ENCODE measurements at places on chromosomes 11 and 22.

GRCh38 chr11:28383456-28383855 lies 275.3 kb downstream of the METTL15 start:
- DNase-seq: no peak

GRCh38 chr11:78256962-78257361 lies 68.2 kb downstream of the USP35 start:
- DNase-seq: no peak

DNA sequence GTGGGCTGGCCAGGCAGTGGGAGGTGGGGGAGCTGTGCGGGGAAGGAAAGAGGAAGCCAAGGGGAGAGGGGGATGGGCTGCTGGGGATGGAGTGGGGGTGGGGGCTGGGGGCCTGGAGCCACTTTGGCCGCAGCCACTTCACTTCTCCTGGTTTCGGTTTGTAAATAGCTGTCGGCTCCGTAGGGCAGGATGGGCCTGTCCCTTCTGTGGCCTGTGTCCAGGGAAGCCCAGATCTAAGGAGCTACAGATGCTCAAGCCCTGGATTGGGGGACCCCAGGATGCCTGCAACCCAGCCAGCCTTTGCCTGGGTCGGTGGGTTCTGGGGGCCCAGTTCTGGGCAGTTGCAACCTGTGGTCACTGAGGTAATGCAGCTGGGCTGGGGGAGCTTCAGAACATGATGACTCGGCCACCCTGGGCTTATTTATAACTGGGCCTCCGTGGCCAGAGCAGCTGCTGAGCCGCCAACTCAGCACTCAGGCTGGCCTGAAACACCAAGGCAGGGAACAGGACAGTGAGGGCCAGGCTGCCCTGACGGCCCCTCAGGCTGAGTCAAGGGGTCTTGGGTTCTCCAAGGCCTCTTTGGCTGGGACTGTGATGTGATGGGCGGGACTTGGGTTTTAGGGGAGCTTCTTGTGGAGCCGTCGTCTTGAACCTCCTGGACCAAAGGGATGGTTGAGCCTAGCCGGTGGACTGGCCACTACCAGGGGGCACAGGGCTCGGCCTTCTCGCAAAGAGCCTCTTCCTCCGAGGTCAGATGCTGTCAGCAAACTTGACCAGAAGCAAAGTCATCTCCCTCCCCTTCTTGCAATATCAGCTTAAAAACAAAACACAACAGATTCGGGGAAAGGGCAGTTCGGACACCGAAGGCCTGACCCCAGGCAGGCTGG lies 15.0 kb upstream of the SLC39A13 start:
- no peak for DNase-seq

DNA sequence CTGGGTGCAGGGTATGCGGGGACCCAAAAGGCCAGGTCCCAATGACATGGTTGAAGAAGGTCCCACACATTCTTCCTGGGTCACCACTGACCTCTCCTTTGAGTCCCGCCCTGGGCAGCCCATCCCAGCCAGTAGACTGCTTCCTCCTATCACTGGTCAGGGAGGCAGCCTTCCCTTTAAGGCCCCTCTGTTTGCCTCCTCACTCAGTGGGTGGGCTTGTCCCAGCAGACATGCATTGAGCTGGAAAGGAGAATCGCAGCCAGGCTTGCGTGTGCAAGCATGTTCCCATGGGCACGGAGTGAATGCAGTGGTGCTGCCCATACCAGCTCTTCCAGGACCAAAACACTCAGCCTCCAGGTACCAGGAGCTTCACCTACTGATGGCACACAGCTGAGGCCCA lies 162.4 kb upstream of the SYT13 start:
- DNase-seq: no peak

DNA sequence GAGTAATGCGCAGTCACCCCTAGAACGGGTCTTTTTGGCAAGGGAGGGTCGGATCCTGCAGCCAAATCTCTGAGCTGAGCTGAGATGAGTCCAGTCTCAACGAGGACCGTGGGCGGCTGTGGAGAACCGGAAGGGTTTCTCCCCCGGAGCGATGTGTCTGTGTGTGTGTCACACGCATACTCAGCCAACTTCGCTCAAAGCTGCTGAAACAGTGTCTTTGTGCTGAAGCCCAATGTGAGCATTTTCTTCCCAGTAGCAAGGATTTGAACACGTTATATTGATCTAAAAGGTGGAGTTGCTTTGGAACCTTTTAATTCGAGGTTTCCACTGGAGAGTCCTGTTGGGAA lies 1.4 kb upstream of the CELSR1 start:
- DNase-seq: no peak

DNA sequence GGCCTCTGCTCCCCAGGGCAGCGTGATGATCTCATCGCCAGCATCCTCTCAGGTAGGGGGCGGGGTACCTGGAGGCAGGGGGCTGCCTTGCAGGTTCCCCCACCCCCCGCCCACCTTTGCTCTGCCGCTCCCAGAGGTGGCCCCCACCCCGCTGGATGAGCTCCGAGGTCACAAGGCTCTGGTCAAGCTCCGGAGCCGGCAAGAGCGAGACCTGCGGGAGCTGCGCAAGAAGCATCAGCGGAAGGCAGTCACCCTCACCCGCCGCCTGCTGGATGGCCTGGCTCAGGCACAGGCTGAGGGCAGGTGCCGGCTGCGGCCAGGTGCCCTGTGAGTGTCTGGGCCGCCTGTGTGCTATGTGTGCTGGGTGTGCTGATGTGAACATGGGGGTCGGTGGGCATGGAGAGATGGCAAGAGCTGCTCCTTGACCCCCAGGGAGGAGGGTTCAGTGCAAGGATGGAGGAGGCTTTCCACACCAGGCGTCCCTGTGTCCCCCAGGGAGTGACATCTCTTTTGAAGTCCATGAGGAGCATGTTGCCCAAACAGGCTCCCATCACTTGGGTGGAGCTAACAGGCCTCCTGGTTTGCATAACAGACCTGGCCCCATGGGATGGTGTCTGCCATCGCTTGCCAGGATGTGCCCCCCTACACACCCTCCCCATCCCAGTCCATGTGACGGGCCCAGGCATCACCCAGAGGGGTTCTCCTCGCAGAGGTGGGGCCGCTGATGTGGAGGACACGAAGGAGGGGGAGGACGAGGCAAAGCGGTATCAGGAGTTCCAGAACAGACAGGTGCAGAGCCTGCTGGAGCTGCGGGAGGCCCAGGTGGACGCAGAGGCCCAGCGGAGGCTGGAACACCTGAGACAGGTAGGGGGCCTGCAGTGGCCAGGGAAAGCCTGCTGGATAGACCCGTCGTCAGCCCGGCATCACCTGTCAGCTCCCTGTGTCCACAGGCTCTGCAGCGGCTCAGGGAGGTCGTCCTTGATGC lies 14.1 kb downstream of the PLCB3 start:
- DNase-seq: no peak

- no peak for DNase-seq
Measured at GRCh38 chr11:95711162-95711944, 78.2 kb downstream of the FAM76B start.

DNA sequence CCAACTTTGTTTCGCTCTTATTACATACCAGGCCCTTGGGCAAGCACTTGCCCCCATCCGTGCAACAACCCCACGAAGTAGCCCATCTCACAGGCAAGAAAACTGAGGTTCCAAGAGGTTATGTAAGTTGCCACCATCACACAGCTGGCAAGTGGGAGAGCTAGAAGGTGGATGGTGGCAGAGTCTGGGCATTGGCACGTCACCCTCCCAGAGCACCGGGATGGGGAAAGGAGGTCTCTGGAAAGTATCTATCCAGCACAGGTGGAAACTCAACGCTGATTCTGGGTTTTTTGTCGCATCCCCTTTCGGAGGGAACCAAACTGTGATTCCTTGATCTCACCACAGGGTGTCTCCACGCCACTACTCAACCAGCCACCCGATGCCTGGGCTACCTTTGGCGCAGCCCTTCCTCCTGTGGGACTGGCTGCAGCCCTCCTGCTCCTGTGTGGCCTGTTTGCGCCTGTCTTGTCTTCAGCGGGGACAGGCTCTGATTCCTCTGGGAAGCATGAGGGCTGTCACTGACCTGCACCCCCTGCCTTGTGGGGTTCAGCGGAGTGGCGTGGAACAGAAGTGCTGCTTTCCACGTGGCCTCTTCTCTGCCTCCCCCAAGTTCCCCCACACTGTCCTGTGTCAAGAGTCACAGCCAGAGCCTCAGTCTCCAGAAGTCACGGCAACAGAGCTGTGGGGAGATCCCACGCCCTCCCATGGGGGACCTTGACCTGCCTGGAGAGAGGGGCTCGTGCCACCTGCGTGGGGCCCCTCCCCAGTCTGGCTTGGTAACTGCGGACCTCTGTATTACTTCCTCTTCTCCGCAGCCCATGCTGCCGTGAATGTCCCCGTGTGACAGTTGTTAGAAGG lies 34.4 kb upstream of the TRIM29 start:
- peak; percentile 24 for DNase-seq

DNA sequence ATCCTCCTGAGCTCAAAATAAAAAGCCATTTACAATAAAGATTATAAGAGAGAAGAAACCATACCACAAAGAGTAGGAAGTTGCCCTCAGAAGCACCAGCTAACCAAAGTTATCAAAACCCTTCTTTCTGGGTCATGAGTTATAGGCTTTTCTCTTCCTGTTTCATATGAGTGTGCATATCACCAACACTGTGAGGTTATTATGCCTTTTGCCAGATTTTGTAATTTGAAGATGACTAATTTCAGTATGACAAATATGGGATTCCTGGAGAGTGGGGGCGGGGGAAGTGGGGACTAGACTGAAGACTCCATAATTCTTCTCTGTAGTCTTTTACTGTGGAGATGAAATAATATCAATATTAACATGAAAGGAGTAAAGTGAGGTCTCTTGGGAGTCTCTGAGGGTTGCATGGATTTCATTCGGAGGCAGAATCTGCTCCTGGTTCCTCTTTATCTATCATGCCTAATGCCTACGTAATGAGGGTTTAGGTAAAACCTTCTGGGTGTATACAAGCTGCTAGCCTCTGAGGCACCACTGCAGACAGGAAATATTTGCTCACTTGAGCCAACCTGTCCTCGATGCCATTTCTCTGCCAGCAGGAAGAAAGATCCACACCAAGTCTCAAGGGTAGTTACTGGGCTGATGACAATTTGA lies 2.1 kb downstream of the LPXN start:
- peak; percentile 65 for DNase-seq

DNA sequence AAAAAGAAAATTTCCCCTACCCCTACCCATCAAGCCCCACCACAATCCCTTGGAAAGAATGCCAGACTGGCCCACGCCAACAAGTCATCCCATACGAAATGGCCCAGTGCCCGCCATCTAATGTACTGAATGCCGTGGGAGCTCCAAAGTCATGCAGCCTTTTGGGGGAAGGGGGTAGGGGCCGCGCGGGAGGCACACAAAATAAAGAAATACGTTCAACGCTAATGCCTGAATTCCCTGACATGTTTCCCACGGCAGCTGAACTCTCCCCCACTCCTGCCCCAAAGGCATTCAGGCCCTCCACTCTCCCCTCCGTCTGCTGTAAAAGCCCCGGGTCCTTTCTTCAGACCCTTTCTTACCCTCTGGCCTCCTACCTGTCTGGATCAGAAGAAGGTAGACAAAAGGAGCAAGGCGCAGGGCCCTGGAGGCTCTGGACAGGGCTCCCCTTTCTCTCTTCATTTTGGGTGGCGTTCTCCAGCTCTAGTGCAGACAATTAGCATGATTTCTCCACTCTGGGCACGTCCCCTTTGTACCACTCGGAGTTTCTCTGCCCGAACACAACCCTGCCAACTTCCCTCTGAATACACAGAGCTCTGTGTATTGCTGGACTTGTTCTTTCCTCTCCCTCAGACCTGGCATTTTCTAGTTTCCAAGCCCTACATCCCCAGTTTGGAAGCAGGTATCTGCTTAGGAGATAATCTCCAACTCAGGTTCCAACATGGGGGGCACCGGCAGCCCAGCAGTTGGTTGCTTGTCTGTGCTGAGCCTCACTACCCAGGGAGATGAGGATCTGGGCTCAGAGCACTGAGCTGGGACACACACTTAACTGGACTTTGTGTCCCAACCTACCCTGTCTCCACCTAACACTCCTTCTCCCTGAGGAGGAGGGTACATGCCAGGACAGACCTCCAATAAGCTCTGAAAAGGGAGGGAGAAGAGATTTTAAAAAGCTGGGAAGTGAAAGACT lies at the start of gene HEPACAM:
TSS of gene HEPACAM (minus strand) at position 500 of the 967 bp plus-strand sequence. CDS start at position 459, 41 bp downstream.
- no peak for DNase-seq

DNA sequence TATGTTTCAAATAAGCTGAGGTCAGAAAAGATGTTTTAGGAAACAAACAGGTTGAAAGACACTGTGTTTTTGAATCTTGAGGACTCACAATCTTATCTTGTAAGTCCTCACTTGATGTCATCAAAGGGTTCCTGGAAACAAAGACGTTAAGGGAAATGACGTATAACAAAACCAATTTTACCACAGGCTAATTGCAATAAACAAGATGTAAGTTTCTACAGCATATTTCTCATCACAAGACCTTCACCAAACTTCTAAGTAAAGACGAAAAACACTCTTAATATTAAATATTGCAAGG lies 433.5 kb upstream of the FAT3 start:
- DNase-seq: no peak

DNA sequence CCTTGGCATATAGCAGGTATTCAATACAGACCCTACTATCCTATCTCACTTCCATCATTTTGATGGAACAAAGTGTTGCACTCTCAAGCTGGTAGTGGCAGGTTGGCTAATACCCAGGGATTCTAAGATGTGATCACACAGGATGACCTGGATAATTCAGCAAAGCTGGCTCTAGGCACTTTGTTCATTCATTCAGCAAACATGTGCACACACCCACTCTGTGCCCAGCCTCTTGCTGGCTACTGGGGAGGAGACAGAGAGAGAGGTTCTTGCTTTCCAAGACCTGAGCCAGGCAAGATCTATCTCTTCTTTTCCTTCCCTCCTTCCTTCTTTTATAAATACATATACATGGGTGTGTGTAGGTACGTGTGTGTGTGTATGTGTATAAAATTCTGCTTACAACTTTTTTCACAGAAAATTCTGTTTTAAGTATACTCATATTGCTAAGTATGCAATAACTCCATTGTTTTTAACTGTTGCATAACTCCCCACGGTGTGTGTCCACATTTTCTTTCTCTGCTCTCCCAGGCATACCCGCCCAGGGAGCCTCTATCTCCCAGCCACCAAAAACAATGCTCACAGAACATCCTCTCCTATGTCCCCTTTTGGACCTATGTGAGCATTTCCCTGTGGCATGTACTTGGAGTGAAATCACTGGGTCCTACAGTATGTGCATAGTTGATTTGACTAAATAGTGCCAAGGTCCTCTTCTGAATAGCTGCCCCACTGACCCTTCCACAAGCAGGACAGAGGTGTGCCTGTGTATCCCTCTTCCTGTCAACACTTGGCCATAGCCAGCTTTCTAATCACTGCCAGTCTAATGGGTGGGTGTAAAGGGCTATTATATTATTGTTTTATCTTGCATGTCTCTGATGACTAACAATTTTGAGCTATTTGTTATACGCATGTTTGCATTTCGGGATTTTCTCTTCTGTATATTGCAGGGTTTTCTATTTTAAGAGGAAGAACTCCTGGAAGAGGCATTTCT lies 27.5 kb downstream of the CLPB start:
- DNase-seq: no peak

- DNase-seq: no peak
Measured at GRCh38 chr11:60211206-60211605, 28.3 kb upstream of the MS4A6A start.

- DNase-seq: no peak
Measured at GRCh38 chr22:42693763-42694683, 26.6 kb downstream of the A4GALT start.

DNA sequence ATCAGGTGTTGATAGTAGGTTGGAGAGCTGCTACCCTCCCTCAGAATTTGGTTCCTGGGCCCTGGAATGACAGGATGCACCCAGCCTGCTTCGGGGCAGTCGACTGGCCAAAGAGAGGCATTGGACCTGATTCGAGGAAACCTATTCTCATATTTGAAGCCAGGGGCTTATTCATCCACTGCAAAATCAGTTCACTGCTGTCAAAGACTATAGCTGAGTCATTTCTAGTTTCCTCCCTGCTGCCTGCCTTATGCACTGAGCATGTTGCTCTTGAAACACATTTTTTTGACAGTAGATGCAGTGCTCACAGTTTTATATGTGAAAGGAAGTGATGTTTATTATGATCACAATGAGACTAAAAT lies 565.4 kb downstream of the ETS1 start:
- DNase-seq: no peak

Data from activated CD4-positive, alpha-beta T cell treated with anti-CD3 and anti-CD28 coated beads, Interleukin-2, amount 50 U/mL, for 4 hours (primary cell).